ENCODE measurements at places on chromosomes 2 and 18. TPM values are rescaled to one million over a fixed set of nuclear protein-coding genes. Genes with fewer than 3 reads are reported as not detected.

The POTEJ gene
- total RNA-seq: not detected

The MBD1 gene
- total RNA-seq: 91.6 TPM

The WNT6 gene
- not detected for total RNA-seq

The ASB18 gene
- total RNA-seq: not detected

DNA sequence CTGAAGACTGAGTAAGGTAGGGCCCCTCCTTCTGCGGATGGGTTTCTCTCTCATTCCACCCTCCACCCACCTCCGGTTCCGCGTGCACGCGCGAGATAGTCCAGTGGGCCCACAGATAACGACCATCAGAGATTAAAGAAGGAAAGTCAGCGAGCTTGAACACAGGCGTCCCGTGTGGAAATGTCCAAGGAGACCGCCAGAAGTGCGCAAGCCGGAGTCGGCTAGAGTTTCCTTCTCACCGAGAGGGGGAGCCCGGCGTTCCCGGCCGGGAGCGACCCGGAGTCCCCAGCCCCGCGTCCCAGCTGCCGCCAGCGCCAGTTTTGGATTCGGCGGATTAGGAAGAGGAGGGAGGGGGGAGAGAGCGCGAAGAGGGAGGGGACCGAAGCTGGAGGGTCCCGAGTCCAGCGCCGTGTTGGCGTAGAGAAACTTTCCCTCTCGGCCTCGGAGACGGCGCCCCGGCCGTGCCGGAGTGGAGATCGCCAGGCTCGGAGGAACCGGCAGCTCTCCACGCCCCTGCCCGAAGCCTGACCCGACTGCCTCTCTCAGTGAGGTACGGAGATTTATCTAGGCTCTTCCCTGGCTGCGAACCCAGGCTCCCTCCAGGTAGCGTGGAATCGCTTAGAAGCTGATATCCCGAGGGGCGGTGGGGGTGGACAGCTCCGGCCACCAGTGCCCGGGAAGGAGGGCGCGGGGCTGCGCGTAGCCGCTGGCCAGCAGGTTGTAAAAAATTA, at the start of gene GULP1:
TSS of gene GULP1 (plus strand) at position 258 of the 731 bp plus-strand sequence. CDS start 185,829 bp downstream, outside the sequence.
- no peak within 1 kb of the TSS for H3K27ac ChIP-seq
- H3K4me1 ChIP-seq: peaks cover 12% of the 10 kb centered on the region
- H3K36me3 ChIP-seq: no peaks in the 10 kb centered on the region
- H3K4me3 ChIP-seq: peak within 1 kb of the TSS; percentile 15

- no peak for DNase-seq
- H3K27ac ChIP-seq: no peak overlapping the region
- no peak overlapping the region for H3K4me3 ChIP-seq
Measured at GRCh38 chr2:95317665-95318425, 20.7 kb downstream of the KCNIP3 start.

- H3K36me3 ChIP-seq: peaks cover 64% of the 10 kb centered on the region
- H3K27ac ChIP-seq: no peak overlapping the region
- no peak overlapping the region for H3K4me3 ChIP-seq
- no peak for DNase-seq
- no peaks in the 10 kb centered on the region for H3K4me1 ChIP-seq
Measured at GRCh38 chr2:48479915-48480314, 50.0 kb upstream of the STON1 start.

- H3K4me3 ChIP-seq: no peak overlapping the region
- no peaks in the 10 kb centered on the region for H3K27me3 ChIP-seq
- DNase-seq: no peak
- no peaks in the 10 kb centered on the region for H3K4me1 ChIP-seq
- H3K36me3 ChIP-seq: peaks cover 7% of the 10 kb centered on the region
Measured at GRCh38 chr2:135230150-135230549, 178.1 kb downstream of the RAB3GAP1 start.

- H3K4me1 ChIP-seq: no peaks in the 10 kb centered on the region
- H3K27ac ChIP-seq: no peak overlapping the region
- no peak for DNase-seq
- H3K27me3 ChIP-seq: no peaks in the 10 kb centered on the region
- H3K4me3 ChIP-seq: no peak overlapping the region
- no peaks in the 10 kb centered on the region for H3K36me3 ChIP-seq
Measured at GRCh38 chr2:114614592-114614991, 172.2 kb downstream of the DPP10 start.

GRCh38 chr2:47558116-47558767, 155.3 kb downstream of the MSH2 start:
- H3K4me1 ChIP-seq: no peaks in the 10 kb centered on the region
- DNase-seq: no peak
- no peak overlapping the region for H3K4me3 ChIP-seq
- no peaks in the 10 kb centered on the region for H3K27me3 ChIP-seq
